NCI-H2171 treated with DMSO at 0.1 percent for 48 hours (cell line): ENCODE measurements at places on chromosomes 2 and 18.

DNA sequence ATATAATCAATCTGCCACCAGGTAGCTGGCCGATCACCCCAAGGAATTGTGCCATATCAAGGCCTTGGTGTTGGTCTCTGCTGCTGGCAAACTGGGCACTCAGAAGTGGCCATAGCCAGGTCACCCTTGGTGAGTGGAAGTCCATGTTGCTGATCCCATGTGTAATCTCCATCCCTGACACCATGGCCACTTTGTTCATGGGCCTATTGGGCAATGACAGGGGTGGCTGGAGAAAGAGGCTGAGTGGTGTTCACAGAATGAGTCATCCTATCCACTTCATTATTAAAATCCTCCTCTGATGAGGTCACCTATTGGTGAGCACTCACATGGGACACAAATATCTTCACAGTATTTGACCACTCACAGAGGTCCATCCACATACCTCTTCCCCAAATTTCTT is 26.7 kb upstream of the CD226 start:
- DNase-seq: no peak

DNA sequence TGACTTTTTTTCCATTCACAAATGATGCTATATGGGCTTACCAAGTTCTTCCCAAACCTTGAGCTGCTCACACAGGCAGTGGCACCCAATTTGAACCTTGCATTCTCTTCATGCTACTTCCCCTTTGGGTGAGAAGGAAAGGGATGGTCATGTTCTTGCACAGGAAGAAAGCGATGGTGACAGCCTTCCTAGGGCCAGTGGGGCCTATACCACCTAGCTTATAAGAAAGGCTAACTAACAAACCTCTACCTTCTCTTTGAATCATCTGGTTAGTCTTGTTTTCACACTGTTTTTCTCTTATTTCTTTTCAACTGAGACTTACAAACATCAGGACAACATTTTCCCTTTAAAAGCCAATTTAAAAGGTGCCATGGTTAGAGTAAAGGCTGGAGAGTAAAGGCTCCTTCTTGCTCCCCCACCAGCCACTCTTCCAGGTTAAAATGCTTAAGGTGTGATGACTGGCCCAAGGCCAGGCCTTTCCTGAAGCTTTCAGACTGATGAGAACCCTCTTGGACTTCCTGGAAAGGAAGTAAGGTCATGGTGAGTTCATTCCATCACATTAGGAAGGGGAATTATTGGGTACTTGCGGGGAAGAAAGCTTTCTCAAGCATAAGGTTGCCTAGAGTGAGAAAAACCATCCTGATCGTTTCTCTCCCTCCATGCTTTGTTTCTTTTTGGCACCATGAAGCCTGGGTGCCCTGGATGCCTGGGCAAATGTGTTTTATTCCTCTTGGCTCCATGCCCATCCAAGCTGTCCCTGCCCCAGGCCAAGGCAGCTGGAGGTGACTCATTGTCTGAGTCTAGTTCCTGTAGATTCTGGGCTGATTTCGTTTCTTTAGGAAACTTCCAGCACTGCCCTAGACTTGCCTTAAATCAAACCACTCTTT is 41.4 kb upstream of the ITGB6 start:
- DNase-seq: peak; percentile 42

GRCh38 chr2:169709331-169709730 is 15.1 kb downstream of the PHOSPHO2 start:
- DNase-seq: no peak

DNA sequence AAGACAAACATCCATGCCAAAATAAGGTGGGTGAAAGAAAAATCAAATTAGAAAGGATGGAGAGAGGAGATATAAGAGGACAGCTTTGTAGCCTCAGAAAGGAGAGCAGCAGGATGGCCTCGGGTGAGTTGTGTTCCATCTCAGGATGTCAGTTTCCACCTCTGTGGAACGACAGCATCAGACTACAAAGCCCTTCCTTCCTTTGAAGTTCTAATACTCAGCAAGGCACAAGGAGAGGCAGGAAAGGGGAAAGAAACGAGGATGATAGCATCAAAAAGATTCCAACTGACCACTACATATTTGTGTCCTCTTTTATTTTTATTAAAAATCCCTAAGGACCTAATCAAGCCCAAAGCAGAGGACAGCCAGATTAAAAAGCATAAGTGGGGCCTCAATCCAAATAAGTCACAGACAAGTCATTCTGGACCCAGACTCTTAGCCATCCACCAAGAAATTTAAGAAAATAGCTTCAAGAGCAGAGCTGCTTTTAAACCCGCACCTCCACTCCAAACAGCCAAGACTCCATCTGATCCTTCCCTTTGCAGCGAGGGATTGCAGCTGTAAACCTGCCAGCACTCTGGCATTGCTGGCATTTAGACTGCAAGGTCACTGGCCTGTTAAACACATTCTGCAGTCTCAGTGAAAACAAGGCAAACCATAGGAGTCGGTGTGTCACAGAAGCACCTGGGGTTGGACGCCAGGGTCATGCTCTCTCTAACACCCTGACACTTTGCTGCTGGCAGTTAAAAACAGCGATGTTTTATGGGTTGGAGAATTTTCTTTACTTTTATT is 314.5 kb upstream of the CHAC2 start:
- DNase-seq: no peak

DNA sequence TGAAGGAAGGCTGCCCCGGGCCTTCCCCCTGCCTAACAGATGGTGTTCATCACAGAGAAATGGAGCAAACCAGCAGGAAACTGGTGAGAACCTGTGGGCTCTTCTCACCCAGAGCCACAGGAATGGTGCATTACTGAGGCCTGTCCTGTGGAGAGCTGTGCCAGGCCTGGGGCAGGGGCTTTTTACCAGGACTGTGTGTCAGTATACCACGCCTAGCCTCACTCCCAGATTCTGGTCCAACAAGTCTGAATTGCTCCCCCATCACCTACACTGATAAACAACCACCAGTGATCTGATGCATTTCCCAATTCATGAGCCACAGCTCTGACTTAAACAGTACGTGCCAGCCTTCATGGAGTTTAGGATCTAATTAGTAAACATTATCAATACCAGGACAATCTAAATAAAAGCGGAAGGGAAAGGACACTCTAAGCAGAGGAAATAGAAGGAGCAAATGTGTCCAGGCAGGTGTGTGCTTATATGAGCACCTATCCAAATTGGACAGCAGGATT is 8.9 kb upstream of the DGUOK start:
- no peak for DNase-seq

DNA sequence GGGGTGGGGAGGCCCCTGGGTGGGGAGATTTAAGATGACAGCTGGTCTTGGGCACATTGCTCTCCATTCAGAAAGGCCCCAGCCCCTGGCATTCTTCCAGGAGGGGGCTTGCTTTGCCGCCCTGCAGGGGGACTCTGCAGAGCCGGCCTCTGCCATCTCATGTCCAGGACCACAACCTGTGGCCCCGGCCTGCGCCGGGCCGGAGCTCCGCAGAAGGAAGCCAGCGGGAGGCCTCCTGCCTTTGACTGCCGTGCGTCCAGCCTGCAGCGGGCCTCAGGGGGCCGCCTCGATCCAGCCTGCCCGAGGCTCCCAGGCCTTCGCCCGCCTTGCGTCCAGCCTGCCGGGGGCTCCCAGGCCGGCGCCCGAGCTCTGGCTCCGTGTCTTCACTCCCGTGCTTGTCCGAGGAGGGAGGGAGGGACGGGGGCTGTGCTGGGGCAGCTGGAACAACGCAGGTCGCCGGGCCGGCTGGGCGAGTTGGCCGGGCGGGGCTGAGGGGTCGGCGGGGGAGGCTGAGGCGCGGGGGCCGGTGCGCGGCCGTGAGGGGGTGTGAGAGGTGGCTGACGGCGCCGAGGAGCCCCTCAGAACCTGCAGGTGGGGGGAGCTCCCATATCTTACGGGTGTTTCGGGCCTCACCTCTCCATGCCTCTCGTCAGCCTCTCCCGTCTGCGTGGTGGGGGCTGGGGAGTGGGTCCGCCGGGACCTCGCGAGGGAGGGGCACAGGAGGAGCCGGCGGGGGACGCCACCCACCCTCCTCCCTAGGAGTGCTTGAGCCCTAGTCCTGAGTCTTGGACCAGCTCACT is 20.4 kb downstream of the GPC1 start:
- DNase-seq: no peak

DNA sequence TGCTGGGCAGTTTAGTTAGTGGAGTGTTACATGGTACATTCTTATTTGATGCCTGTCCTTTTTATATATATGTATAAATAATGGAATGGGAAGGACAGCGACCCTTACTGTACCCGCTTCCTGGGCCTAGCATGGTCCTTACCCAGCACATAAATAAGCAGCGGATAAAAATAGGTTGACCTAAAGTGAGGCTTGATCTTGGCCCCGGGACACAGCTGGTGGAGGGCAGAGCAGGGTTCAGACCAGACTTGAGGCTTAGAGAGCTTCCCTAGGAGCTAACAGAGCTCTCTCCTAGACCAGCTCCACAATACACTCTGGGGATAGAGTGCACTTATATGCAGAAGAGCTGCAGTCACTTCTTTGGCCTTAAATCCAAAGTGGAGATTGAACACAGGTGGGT is 46.9 kb upstream of the RPL31 start:
- DNase-seq: no peak

- DNase-seq: no peak
Observed at GRCh38 chr18:6561016-6561415, 146.3 kb upstream of the L3MBTL4 start.

GRCh38 chr2:214750529-214750928 is 59.0 kb downstream of the BARD1 start:
- DNase-seq: no peak
